ENCODE measurements at places on chromosomes 5 and 9.
A peak's percentile ranks its signal among the peaks of the same experiment; 100 is the strongest.

GRCh38 chr9:70111042-70111602, 67.5 kb downstream of the MAMDC2 start:
- peak; percentile 87 for DNase-seq

DNA sequence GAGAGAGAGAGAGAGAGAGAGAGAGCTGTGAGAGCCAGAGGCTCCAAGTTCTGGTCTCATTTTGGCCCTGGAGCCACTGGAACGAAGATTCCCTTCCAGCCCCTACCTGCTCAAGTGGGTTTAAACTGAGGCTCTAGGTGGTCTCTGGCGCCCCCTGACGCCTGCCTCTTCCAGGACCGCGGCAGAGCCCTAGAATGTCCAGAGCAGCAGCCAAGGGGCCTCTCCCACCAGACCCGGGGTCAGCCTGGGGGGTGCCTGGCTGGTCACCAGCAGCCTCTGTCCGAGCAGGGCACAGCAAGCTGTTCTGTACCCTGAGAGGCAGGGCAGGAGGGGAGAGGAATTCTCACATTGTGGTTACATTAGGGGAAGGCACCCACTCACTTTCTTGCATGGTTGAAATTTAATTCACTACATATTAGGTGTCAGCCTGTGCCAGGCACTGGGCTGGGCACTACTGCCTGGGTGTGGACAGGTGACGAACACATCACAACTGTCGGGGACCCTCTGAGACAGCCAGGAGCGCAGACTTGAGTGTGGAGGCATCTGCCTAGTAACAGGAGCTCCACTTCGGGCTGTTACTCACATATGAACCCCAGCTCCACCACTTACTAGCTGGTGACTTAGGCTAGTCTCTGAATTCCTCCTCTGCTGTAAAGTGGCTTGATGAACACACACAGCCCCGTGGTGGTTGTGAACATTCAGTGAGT, 44.5 kb downstream of the AMBP start:
- no peak for DNase-seq

DNA sequence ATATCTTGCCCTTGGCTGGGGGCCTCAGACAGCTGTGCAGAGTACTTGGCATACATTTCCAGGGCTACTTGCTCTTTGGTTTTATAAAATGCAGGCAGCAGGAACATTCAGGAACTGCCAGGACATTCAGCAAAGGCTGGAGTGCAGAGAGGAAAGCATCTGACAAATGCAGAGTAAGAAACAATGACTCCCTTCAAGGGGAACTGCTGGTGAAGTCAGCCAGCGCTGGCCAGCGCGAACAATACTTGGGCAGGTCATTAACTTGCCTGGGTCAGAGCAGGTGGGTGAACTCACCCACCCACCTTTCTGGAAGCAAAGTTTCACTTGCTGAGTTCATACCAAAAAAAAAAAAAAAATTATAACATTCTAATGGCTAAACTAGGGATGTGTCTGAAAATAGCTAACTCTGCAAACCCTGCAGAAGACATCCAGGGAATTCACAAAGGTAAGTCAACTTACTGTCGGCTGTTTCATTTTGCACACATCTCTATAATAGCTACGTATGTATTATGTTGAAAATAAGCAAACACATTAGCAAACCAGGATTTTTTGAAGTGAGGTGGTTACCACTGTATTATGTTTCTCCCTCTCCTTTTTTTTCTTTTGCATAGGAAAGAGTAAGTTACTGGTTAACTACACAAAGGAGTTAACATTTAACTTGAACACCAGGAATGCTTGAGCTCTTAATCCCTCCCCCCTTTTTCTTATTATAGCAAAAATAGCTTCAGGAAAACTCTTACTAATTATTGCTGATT, 152.2 kb downstream of the GLIS3 start:
- no peak for DNase-seq

DNA sequence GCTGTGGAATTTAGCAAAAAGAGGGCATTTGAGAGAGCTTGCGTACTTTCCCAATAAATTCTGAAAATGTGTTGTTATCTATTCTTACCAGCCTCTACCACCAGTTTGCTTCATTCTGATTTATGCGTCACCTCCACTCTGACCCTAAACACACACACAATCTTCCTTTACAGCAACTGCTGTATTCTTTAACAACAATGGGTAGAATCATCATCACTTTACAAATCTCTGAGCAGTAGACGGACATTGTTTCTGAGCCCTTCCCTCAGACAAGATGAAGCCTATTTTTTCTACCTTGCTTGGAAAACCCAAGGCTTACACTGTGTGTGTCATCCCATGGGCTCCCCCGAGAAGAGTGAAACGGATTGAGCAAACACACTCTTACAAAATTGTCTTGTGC, 83.1 kb upstream of the RASA1 start:
- DNase-seq = no peak

- DNase-seq = peak; percentile 80
These were observed 116.6 kb upstream of the MAP3K1 start for GRCh38 chr5:56698463-56699381.

- DNase-seq = no peak
These were observed 82.5 kb downstream of the ADCY2 start for GRCh38 chr5:7478459-7478858.

- DNase-seq = peak; percentile 67
These were observed 82.7 kb upstream of the TAF11L2 start for GRCh38 chr5:17415321-17415758.

DNA sequence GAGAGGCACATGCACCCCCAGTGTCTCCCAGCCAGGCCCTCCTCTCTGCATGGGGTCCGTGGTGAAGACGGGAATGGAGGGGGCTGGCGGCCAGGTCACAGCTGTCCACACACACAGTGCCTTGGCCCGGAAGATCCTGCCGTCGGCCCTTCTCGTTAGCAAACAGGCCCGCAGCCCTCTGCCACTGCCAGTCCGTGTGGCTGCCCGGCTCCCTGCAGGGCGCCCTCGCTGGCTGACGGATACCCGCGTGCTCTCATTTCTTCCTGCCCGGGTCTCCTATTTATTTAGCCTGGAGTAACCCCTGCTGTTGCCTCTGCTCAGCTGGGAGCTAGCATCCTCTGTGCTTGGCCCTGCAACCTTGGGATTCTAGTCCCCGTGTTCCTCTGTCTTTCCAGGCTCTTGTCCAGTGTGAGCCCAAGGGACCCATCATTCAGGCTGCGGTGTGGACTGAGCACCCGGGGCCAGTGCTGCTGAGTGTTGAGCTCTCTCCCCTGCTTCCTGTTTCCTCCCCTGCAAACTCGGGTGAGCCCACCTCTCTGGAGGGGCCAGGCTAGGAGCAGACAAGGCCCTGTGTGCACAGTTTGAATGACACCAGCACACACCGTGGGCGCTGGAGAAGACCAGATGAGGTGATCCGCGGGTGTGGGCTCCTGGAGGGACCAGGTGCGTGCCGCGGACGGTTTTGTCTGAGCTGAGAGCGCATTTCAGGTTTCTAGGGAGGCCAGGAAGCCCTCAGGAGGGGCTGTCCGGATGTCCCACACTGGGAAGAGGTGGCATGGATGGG, 14.6 kb upstream of the RNU6ATAC start:
- no peak for DNase-seq

DNA sequence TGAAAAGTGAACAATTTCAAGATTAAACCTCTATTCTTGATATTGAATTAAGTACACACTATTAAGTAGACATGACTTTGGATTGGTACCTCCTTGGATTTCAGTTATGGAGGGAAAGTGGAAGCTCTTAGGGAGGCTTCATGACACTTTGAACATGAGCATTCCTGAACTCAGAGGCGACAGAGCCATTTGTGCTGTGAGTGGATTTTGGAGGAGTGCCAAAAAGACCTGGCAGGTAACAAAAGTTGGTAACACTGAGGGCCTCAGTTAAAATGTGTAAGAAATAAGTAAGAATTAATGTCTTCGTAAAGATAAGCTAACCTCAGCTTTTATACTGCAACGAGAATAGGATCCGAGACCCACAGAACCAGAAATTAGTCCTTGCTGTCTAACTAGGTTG, 356.7 kb downstream of the ARRDC3 start:
- no peak for DNase-seq

DNA sequence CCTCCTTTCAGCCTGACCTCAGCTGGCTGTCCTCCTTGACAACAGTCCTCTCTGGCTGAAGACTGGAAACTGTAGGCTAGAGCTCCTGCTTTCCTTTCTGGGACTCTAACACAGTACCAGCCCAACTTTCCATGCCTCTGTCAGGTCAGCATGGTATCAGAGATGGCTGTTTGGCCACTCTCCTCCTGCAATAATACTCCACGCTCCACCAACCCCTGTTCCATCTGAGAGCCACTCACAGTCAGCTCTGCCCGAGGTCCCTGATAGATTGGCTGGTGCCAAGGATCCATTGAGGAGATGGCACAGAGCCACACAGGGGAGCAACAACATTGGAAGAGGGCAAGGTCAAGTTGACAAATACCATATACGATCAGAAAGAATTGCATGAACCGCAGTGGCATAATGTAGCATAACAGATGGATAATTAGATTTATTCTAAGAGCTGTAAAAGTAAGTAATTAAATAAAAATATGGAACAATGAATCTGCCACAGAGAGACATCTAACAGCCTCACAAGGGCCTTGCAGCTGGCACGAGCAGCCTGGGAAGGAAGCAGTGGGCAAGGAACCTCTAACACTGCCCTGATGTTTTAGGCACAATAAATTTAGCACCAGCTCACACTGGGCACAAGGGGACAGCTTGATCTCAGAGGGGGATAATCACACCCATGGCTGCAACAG, 94.3 kb upstream of the LRRTM2 start:
- DNase-seq = no peak

DNA sequence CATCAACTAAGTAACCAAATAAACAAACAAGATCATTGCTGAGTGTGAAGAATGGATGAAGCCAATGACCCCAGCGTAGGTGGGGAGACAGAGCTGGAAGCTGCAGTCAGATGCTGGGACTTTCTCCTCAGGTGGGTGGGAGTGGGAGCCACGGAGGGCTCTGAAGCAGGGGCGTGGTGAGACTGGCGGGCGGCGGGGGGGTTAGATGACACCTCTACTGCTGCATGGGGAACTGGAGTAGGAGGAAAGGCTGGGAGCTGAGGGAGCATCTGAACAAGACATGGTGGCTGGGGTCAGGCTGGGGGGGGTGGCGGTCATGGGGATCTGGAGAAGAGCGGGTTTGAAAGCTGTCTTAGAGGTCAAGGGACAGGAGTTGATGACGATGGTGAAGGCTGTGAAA, 193.8 kb downstream of the C9orf50 start:
- DNase-seq = no peak

DNA sequence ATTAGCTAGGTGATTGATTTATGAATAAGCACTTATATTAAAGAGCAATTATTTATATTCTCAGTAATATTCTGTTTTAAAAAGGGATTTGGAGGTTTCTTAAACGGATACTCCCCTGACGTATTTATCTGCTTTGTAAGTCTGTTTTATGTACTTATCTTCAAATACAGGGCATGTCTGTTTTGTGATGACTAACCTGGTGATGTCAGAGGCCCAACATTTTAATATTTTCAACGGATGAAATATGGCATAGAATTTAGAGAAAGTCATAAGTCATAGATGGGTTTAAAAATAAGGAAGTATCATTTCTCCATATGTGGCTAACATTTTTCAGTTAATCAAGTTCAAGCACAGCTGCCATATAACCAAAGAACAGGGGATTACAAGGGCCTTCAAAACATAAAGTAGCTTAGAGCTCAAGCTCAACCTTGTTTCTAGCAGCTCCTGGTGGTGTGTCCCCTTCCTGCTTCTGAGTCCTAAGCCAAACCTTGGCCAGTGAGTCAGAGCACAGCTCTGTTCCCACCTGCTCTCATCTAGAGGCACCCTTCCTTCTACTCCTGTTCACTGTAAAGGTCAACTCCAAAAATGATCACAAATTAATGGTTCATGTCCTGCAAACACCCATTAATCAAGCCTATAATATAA, 131.4 kb downstream of the OXCT1 start:
- DNase-seq = no peak

DNA sequence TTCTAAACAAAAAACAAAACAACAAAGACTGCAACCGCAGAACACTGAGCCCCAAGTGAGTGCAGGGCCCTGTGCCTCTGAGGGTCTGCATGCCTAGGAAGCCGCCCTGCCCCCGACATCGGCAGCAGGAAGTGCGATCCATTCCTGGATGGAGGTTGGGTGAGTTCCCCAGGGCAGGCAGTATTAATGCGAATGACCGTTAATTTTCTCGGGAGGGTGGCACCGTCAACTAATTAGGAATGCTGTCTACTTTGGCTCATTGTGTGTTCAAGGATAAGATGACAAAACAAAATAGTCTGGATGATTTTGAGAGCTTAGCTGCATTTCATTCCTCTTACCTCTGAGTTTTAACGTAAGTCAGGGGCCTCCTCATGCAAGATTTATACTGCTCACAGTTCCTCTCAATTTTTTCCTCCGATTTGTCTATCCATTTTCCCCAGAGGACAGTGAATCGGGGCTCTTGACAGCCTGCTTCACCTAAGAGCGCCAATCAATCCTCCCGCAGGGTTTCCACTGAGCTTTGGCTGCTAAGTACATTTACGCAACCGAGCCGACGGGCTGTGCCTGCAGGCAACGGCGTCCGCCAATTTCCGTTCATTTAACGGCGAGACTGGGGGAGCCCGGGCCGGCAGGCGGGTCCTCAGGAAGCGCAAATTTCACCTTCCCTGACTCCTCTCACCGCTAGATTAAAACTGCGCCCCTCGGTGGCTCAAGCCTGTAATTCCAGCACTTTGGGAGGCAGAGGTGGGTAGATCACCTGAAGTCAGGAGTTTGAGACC, 2.9 kb upstream of the NXNL2 start:
- peak; percentile 22 for DNase-seq

GRCh38 chr9:124330011-124330697, 72.4 kb downstream of the NEK6 start:
- no peak for DNase-seq

DNA sequence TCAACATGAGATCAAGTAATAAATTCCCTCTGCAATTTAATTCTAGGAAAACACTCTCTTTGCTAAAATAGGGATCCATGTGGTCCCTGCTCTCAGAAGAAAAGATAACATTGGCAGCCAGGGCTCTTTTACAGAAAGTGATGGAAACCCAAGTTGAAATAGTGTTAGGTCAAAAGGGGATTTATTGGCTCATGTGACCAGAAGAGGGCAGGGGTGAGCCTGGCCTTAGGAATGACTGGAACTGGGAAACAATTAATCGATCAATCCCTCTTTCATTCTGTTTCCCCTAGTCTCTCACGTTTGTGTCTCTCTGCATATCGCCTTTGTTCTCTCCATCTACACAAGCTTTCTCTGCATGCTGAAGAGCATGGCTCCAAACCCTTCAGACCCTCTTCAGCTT, 58.3 kb upstream of the ALDH1B1 start:
- peak; percentile 83 for DNase-seq

- no peak for DNase-seq
These were observed 7.1 kb upstream of the CNTRL start for GRCh38 chr9:121067640-121068039.

DNA sequence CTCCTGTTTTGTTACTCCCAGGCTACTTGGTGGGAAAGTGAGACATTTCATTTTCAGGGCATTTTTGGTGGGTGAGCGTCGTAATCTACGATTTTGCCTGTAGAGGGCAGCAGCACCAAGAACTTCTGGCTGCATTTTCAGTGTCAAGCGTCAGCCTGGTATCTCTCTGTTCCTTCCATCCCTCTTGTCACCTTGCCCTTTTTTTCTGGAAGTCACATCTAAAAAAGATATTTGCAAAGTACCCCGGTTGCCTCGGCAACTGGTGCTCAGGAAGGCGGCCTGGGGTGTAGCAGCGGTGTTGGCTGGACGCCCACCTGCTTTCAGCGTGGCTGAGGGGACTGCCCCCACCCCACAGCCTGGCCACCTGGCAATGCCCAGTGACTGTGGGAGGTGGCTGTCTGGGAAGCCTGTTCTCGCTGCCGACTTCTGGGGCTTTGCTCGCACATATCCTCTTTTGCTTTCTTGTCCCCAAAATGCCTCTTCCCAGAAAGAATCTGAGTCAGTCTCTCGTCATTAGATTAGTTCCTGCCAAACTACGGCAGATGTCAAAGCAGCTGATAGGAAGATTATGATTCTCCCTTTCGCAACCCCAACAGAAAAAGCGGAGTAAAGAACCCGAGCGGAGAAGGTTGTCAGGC, 84.5 kb downstream of the ACER2 start:
- peak; percentile 66 for DNase-seq

Measured in NCI-H146 (cell line).